ENCODE measurements at places on chromosomes 6 and 20. TPM values are rescaled to one million over a fixed set of nuclear protein-coding genes. Genes with fewer than 3 reads are reported as not detected.

The VNN1 gene
- 0.62 TPM for total RNA-seq

The LAMA2 gene
- total RNA-seq: 0.91 TPM

The C6orf136 gene
- 9.2 TPM for total RNA-seq

The KCNG1 gene
- total RNA-seq: not detected

GRCh38 chr20:25991051-25991755 lies 294.6 kb upstream of the ZNF337 start:
- no peak for DNase-seq

GRCh38 chr20:54084727-54085388 lies 14.5 kb upstream of the BCAS1 start:
- DNase-seq: peak; percentile 75
